ENCODE measurements at places on chromosomes 12 and 14. TPM values are rescaled to one million over a fixed set of nuclear protein-coding genes. Genes with fewer than 3 reads are reported as not detected.

- H3K27me3 ChIP-seq, result no peaks in the 10 kb centered on the region
- no peak for DNase-seq
- H3K4me1 ChIP-seq, result peaks cover 22% of the 10 kb centered on the region
- H3K4me3 ChIP-seq, result no peak overlapping the region
These were observed 5.7 kb downstream of the FNTB start for GRCh38 chr14:64992328-64992885.

The C1S gene
- 234 TPM for polyA plus RNA-seq

The PRIMA1 gene
- polyA plus RNA-seq, result 1.9 TPM

GRCh38 chr12:71848212-71848611, 8.7 kb downstream of the TBC1D15 start:
- H3K4me1 ChIP-seq, result peaks cover 44% of the 10 kb centered on the region
- H3K4me3 ChIP-seq, result no peak overlapping the region
- H3K36me3 ChIP-seq, result no peaks in the 10 kb centered on the region
- DNase-seq, result no peak

DNA sequence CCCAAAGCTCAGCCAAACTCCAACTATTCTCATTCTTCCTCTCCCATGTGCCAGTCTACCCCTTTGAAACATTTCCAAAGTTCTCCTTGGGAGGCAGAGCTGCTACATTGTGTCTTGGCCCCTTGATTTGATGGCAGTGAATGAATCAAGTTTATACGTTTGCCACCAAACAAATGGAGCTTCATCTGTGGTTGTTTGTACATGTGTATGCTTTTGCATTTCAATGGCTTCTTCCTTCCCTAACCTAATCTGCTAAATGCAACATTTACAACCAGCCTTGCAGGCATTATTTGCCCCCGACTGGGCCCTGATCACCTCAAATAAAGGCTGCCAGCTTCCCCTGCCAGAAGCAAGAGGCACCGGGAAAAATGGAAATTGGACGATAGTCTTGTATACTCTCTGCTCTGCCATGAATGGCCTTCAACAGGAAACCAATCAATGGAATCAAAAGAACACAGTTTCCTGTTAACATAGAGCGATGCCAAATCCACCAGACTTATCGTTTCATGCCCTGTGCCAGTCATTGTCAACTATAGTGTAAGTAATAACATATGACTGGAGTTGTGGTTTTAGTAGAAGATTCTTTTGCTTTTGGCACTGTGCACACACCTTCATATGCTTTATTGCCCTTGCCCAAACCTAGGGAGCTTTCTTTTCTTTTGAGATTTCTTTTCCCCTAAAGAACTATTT, 97.8 kb downstream of the TMEM30B start:
- no peaks in the 10 kb centered on the region for H3K36me3 ChIP-seq
- H3K4me3 ChIP-seq, result no peak overlapping the region
- H3K27me3 ChIP-seq, result no peaks in the 10 kb centered on the region
- H3K4me1 ChIP-seq, result peaks cover 8% of the 10 kb centered on the region

DNA sequence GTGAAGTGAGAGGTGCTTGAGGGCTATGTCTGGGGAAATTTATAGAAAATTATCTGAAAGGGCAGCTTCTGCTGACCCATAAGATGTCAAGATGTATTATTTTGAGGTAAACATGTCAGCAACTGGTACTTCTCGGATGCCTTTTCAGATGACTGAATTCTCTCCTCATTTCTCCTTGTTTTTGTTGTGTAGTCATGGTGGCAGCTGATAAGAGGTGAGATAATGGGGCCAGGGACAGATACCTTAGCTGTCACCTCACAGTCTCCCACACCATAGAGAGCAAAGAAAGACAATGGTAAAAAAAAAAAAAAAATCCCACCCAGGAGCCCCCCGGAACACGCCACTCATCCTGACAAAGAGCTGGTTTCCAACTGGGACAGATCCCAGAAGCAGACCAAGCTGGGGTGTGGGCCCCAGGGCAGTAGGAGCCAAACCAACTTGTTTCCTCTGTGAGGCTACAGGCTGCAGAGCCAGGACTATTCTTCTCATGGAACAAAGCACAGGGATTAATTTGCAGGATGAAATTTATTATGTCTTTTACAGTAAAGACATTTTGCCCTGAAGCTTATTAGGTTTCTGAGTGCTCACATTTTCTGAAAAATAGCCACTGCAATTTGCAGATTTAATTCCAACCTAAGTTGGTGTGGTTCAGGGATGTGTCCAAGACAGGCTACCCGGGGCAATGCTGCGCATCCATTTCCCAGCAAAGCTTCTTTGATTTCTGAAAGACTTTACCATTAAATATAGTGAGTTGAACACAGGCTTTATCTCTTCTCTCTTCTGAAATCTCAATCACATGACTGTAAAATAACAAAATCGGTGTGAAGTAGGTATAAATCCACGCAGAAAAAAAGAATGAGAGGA, 52.2 kb downstream of the NDUFA12 start:
- no peak overlapping the region for H3K27ac ChIP-seq
- no peaks in the 10 kb centered on the region for H3K27me3 ChIP-seq
- no peak overlapping the region for H3K4me3 ChIP-seq
- no peaks in the 10 kb centered on the region for H3K4me1 ChIP-seq
